Posterior vena cava (tissue), 2 donors: ENCODE measurements at places on chromosomes 4 and X.

DNA sequence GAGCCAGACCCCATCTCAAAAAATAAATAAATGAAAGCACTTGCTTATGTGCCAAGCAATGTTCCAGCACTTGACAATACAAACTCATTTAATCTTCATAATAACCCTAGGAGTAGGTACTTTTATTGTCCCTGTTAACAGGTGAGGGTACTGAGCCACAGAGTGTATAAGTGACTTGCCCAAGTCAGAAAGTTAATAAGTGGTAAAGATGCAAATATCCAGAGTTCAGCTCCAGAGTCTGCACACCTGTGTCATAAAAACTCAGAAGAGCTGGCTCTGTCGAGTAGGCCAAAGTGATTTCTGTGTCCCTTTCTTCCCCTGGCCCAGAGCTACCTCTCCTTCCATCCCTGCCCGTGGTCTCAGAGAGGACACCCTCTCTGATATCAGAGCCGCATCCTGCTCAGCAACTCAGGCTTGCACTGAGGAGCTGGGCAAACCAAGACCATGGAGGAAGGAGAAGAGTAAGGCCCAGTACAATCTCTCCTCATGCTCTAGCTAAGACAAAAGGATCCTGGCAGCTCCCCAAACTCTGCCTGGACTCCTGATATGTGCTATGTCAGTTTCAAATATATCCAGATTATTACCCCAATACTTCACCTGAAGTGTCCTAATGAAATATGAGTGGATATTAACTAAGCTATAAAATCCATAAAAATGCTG lies 136.3 kb downstream of the HS6ST2 start:
- no peak for DNase-seq

DNA sequence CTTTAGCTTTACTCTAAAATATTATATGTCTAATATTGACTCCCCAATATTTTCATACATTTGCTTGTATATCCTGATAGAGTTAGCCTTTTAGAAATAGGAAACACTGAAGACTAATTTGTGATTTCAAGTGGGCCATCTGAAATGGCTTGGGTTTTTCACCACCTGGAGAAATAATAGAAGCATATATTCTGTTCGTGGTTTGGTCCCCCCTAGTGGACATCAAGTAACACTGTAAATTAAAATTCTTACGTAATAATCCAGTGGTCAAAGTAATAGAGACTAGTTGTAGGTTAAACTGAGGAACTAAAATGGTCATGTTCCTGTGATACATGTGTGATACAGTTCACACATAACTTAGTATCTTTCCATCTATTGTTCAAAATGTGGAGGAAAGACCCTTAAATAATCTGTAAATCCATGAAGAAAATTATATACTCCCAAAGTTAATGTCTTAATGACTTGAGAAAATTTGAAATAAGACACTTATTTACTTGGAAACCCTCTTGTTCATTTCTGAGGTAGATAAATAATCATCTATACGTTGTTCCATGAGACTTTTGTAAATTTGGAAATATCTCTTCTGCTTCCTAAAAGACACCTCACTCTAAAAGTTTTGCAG lies 79.8 kb upstream of the SMARCAD1 start:
- DNase-seq: no peak

- DNase-seq: no peak
Observed at GRCh38 chr4:161356351-161356750, 807.4 kb downstream of the FSTL5 start.

- DNase-seq: peak; percentile 90
Observed at GRCh38 chrX:100636321-100636991, at the start of gene TSPAN6. Gene TSPAN6, minus strand, starts transcription at chrX:100636806. Its CDS starts 112 bp downstream, at chrX:100636694.

DNA sequence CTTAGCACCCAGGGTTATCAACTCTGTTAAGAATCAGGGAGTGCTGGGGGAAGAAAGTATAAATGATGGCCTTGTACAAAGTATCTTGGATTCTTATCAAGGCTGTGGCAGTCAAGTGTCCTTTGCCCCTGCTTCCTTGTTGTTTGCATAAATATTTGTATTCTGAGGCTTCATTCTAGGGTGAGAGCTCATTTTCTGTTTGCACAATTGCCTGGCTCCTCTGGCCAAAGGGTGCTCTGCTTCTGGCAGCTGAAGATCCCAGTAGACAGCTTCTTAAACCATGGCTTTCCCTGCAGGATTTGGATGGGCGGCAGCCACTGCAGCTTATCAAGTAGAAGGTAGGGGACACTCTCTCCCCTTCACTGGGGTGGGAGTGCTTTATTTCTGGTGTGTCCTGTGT lies at the start of gene GBA3:
Gene GBA3, plus strand, starts transcription at position 202 of the 400 bp plus-strand sequence.
- DNase-seq: no peak

- DNase-seq: no peak
Observed at GRCh38 chrX:106935175-106935574, 15.0 kb downstream of the CLDN2 start.

GRCh38 chr4:48266781-48267180 lies 2.9 kb downstream of the TEC start:
- DNase-seq: no peak

- DNase-seq: no peak
Observed at GRCh38 chr4:94551643-94552564, 100.2 kb downstream of the PDLIM5 start.

DNA sequence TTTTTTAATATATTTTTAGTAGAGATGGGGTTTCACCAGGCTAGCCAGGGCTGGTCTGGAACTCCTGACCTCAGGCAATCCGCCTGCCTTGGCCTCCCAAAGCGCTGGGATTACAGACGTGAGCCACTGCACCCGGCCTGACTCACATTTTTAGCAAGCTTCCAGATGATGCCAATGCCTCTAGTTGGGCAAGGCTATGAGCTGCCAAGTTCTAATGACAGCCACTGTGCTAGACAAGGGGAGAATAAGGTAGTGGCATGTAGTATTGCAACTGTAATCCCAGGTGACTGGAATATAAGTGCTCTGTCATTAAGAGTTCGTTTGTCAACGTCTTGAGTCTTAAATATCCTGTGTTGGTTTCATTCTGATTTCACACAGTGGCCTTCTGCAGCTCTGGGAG lies 96.7 kb downstream of the SLIT2 start:
- DNase-seq: no peak

GRCh38 chrX:95764972-95765451 lies 919.6 kb upstream of the DIAPH2 start:
- DNase-seq: no peak

GRCh38 chr4:99807666-99808065 lies 9.0 kb upstream of the DAPP1 start:
- DNase-seq: no peak

DNA sequence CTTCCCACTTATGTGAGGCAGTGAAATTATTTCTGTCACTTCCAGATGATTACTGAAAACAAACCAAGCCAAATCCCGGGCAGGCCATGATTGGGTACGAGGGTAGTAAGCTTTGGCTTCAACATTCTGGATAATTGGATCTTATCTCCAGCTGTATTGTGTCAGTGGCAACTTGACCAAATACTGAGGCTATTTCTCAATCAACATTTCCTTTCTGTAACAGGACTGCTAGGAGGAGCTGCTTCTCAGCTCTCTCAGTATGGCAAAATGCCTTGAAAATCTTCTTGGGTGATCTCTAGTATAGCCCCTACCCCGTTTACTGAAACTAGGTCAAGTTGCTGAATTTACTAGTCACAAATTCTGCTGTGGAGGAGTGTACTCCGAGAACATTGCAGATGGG lies 169.3 kb upstream of the FRMPD4 start:
- no peak for DNase-seq
